ENCODE measurements at places on chromosomes 4 and X.

DNA sequence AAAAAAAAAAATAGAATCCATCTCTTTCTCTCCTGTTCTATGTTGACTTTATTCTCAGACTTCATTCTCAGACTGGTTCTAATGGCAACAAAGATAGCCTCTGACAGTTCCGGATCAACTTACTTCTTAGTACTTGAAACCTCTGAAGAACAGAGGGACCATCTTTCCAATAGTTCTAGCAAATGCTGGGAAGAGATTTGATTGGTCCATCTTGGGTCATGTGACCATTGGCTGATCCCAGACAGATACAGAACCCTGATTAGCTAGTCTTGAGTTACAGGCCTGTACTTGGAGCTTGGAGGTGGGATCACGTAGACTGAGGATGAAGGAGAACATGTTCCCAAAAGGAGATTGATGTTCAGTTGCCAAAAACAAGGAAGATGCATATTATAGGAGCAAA is 66.9 kb upstream of the STIM2 start:
- no peak for DNase-seq

DNA sequence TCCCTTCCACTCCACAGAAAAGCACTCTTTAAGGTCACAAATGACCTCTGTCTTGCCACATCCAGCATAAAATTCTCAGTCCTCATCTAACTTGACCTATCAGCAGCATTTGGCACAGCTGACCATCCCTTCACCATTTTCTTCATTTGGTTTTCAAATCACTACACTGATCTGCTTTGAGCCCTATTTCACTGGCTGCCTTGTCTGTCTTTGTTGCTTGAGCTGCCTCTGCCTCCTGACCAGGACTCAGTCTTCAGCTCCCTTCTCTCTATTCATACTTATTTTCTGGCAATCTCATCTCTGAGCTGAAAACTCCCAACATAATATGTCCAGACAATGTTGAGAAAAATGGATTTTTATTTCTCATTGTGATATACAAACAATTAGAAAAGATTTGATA is 27.7 kb upstream of the PDE5A start:
- DNase-seq: no peak

- no peak for DNase-seq
Measured at GRCh38 chrX:46837558-46838485, 979 bp downstream of the RP2 start.

GRCh38 chrX:11530621-11531020 is 135.1 kb downstream of the ARHGAP6 start:
- DNase-seq: no peak

DNA sequence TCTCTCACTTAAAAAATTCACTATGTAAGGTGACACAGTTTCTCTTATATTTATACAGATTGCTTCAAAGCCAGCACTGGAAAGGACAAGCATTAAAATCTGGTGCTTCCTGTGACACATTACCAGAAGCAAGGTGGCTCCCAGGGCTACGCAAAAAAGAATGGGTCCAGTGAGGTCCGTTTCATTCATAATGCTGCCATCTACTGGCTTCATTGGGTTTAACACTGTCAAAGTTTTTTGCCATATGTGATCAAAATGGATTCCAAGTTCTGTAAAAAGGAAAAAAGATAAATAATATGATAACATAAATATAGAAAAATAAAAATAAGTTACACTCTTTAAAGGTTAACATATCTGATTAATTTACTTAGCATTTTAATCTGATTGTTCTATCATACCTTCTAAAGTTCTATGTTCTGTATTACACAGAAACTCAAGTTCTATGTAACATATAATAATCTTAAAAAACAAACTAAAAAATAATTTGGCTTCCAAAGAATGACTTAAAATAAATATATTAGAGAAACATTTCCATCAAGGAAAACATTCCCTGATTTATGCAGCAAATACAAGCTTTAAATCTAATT is 22.1 kb downstream of the YIPF7 start:
- DNase-seq: peak; percentile 25

- DNase-seq: no peak
Measured at GRCh38 chr4:52657292-52657617, 1.8 kb downstream of the USP46 start.

GRCh38 chr4:183758061-183758757 is 99.1 kb downstream of the TRAPPC11 start:
- DNase-seq: peak; percentile 43

GRCh38 chr4:8081621-8082516 is 76.7 kb downstream of the ABLIM2 start:
- no peak for DNase-seq

GRCh38 chr4:76898385-76898692 is 395 bp upstream of the SOWAHB start:
- DNase-seq: no peak

DNA sequence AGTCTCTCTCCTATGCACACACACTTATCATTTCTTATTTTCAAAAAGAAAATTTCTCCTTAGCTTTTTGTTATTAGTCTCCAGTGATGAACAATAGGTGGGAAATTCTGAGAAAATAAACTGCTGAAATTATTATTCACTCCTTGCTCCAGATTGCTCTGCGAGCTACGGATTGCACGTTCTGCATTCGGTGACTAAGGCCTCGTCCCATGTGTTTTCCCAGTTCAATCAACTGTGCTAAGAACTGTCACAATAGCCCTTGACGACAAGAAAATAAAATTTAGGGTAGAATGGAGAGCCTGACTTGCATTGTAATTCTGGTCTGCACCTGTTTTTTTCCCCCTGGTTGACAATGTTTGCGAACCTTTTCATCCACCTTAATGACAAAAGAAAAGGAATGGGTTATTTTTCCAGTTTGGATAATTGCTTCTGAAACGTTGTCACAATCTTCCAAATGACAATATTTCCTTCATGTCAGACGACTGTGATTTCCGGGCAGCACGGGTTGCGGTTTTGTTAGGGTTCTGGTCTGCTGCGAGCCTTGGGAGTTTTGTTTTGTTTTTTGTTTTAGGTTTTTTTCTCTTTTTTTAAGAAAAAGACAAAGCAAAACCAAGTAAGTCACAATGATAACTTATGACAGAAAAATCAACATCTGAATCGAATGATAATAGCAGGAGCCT is 124.5 kb upstream of the NOCT start:
- DNase-seq: no peak

DNA sequence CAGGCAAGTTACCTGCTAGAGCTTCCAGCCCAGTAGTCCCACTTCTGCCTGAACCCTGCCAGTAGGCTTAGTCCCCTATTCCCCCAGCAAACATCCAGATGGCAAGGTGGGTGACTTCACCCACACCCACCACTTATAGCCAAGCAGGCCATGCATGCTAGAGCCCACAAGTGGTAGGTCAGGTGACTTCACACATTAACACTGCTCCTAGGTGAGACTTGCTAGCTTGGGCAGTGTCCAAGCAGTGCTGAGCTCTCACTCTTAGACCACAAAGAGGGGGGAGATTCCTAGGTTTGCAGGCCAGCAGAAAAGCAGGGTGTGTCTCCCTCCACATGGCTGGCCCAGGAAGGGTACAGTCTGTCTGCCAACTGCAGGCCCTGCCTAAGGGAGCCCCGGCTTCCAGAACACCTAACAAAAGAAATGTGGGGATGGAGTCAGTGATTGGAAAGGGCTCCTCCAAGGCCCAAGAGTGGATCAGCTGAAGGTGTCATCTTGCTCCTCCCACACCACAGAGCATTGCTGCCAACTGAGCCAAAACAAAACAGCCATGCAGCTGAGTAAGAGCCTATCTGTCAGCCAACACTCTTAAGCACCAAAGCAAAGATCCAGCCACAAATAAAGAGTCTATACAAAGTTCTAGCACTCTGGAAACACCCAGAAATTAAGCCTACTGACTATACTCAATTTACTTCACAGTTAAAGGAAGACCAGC is 158.1 kb upstream of the USP38 start:
- DNase-seq: no peak

- no peak for DNase-seq
Measured at GRCh38 chr4:52036886-52037530, 1.1 kb downstream of the SGCB start.

DNA sequence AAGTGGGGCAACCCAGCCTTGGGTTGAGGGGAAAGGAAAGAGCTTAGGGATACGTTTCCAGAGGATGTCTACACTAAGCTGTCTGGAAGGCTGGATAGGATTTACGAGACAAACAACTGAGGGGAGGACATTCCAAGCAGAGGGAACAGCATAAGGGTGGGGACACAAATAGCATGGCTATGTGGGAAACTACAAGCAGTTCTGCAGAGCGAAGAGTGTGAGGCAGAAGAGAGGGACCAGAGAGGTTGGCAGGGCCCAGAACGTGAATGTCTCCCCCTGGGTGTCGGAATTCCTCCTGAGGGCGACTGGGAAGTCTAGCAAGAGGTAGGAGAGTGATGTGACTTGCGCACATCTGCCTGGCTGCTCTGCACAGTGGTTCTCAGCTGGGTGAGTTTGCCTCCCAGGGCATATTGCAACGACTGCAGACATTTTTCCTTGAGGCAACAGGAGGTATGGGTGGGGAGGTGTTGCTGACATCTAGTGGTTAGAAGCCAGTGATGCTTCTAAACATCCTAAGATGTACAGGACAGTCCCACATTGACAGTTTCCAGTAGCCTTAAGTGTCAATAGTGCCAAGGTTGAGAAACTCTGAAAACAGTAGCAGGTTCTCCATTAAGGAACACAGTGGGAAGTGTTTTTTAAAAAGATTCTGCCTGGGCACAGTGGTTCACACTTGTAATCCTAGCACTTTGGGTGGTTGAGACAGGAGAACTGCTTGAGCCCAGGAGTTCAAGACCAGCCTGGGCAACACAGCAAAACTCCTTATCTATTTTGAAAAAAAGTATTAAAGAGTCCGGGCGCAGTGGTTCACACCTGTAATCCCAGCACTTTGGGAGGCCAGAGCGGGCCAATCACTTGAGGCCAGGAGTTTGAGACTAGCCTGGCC is 9.2 kb downstream of the NDUFA1 start:
- DNase-seq: peak; percentile 83

- DNase-seq: peak; percentile 63
Measured at GRCh38 chr4:128287141-128287870, at the start of gene PGRMC2. TSS of gene PGRMC2 (minus strand) at chr4:128287813. CDS start at chr4:128287790, 23 bp downstream.

DNA sequence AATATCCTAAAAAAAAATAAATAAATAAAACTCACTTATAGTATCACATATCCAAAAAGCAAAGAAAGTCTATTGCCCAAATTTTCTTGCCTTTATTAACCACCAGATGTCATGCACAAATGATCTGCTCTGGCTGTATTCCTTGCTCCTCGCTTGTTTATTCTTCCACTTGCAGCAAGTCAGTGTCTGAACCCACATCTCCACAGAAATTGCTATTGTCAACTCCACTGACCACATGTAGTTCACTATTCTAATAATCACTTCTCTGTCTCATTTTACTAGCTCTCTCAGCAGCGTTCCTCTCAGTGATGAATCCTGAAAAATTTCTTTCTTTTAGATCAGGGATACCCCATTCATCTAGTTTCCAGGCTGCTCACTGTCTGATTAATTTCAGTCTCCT is 29.3 kb upstream of the CXXC4 start:
- DNase-seq: no peak

- no peak for DNase-seq
Measured at GRCh38 chr4:166153548-166153947, 280.5 kb downstream of the TLL1 start.

Data from ELF-1 (cell line).